NCI-H2081 treated with DMSO at 0.1 percent for 48 hours (cell line): ENCODE measurements at places on chromosomes 6 and 20.

GRCh38 chr20:38152175-38152620 is 12.9 kb downstream of the TGM2 start:
- no peak for DNase-seq

DNA sequence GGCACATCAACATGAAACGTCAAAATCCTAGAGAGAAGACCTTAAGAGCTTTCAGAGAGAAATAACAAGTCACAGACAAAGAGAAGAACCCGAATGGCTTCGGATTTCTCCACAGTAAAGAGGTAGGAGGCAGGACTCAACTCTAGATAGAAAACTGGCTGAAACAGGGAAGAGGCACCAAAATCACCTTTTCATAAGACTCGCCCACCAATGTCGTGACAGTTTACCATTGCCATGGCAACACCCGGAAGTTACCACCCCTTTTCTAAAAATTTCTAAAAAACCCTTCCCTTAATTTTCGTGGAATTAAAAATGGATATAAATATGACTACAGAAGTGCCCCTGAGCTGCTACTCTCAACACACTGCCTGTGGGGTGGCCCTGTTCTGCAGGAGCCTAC is 12.3 kb upstream of the DEFB121 start:
- no peak for DNase-seq

DNA sequence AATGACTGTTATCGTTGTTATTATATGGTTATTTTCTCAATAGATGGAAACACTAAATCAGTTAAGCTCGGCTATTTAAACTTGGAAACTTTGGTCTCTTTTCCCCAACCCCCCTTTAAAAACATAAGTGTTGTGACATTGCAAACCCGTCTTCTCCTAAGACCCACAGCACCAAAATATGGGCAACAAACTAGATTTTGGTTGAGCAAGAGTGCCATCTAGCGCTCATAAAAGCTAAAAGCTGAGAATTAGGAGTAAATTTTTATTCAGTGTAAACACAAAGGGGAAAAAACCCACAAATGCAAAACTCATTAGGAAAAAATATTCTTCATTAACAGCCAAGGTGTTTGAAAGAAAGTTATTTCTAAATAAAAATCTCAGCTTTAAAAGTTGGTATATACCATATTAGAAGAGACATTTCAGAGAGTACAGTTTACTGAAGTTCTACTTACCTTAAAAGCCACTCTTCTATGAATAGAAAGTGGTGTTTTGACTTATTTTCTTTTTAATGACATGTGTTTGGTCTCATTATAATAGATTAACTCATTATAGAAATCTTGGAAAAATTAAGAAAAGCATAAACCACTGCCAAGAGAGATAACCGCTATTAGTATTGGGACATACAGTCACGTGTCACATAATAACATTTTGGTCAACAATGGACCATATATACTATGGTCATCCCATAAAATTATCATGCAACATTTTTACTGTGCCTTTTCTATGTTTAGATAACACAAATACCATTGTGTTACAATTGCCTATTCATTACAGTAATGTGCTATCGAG is 21.1 kb downstream of the SESN1 start:
- no peak for DNase-seq

GRCh38 chr20:19868441-19868840 is 110.4 kb downstream of the RIN2 start:
- no peak for DNase-seq

- DNase-seq: no peak
Measured at GRCh38 chr20:38272398-38272797, 11.9 kb upstream of the KIAA1755 start.
